Brain microvascular endothelial cell (primary cell): ENCODE measurements at places on chromosomes 12 and 14.

DNA sequence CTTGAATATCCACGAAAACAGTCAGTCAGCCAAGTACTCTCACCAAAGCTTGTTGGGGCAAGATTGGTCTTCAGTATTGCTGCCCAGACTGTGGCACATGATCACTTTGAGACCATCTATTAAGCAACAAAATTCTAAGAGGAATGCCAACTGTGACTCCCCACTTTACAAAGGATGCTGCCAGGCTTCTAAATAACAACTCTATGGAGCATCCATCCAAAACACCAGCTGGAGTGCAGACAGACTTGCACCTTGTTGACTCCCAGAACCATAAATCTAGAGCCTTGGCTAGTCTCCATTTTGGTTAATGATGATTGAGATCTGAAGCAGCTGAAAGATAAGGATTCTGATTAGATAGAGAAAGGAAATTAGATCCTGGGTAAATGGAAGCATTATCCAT lies 132.8 kb downstream of the DIO2 start:
- no peak for DNase-seq

GRCh38 chr14:98227000-98227726 lies 1044.8 kb downstream of the BCL11B start:
- no peak for DNase-seq

GRCh38 chr14:77007975-77008421 lies 20.5 kb downstream of the IRF2BPL start:
- DNase-seq = no peak

- no peak for DNase-seq
These were observed 340.1 kb downstream of the BCAT1 start for GRCh38 chr12:24608637-24609285.

DNA sequence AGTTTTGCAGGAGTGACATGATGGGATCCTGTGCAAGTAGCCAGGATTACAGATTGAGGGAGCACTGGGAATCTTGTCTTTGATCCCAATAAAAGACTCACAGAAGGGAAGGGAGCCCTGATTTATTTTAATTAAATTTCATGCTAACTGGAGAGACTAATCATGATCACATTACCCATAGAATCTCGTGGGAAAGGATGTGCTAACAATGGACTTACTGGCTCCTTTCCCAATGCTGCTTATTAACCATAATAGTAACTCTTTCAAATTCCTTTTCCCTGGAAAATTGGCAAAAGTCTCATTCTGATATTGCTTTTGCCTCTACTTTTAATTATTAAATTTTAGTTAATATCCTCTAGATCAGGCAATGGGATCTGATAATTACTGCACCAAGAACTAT lies 174.8 kb upstream of the AVPR1A start:
- no peak for DNase-seq

GRCh38 chr12:82955043-82955442 lies 268.3 kb downstream of the TMTC2 start:
- DNase-seq = no peak
